ENCODE measurements at places on chromosomes 13 and 19.

GRCh38 chr19:18183529-18183928 is 9.5 kb upstream of the MPV17L2 start:
- no peak for DNase-seq

DNA sequence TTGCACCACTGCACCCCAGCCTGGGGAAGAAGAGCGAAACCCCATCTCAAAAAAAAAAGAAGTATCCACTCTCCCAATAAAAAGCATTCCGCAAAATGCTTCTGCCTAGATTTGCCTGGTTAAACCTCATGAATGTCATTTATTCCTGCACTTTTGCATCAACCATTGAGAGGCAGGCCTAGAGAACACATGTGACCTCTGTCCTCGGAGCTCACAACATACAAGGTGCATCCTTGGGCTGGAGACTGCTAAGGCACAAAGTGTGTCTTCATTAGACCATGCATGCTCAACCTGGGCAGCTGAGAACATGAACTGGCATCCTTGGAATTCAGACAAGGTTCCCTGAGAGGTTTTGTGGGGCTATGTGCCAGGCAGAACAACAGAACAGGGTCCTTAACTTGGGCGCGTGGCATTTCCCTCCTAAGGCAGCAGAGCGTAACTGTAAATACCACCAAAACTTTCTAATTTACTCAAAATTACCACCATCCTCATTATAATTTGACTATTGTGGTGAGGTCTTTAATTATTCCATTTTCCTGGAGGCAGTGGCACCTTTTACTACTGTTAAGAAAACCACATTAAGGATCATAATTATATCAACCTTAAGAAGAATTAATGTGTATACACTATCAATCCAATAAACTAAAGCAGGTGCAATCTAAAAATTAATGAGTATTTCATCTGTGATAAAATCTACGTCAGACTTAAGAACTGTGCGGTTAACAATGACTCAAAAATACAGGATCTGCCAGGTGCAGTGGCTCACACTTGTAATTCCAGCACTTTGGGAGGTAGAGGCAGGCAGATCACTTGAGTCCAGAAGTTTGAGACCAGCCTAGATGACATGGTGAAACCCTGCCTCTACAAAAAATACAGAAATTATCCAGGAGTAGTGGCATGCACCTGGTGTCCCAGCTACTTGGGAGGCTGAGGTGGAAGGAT is 13.8 kb downstream of the RCBTB1 start:
- no peak for DNase-seq

DNA sequence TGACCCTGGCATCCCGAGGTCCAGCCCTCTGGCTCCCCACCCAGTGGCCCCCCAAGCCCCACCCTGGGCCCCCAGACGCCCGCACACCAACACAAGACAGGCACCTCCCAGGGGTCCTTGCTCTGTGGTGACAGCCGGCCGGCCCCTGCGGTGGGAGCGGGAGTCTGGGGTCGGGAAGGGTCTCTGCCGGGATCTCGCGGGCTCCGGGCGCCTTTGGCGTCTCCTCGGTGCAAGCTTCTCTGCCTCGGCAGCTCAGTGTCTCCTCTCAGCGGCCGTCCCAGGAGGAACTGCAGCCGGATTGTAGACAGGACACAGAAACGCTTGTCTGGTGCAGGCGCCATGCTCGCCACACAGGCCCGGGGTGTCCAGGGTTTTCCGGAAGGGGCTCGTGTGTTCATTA is 43.7 kb downstream of the TMEM255B start:
- no peak for DNase-seq

DNA sequence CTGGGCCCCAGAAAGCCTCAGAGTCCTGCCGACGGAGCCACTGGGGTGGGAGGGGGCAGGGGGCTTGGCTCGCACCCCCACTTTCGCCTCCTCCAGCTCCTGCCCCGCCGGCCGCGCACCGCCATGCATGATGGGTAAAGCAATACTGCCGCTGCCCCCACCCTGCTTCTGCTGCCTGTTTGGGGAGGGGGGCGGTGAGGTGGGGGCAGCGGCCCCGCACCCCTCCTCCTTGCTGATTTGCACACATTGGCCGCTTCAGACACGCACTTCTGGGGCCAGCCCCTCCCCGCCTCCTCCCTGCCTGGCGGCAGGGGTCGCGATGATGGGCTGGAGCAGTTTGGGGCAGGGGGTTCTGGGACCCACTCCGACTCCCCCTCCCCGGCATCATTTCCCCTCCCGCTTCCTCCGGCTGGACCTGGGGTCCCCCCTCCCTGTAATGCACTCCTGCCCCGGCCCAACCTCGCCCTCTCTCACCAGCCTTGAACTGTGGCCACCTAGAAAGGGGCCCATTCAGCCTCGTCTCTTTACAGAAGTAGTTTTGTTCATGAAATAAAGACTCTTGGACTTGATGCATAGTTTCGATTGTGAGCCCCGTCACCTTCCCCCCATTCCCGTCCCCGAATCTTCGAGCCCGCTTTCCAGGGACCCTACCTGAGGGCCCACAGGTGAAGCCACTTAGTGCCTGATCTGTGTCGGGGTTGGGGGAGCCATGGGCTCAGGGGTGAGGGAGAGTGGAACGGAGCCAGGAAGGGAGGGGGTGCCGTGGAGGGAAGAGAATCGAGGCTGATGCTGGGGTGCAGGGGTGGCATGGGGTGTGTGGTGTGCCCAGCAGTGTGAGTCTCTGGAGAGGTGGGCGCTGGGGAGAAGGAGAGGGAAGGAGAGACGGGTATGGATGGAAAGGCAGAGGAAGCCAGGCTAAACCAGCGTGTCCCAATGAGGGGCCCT is 1.4 kb upstream of the HPN start:
- no peak for DNase-seq

GRCh38 chr13:112525356-112525945 is 62.5 kb downstream of the TUBGCP3 start:
- DNase-seq, result no peak

- no peak for DNase-seq
Observed at GRCh38 chr13:40465015-40465390, 201.4 kb downstream of the FOXO1 start.

GRCh38 chr13:98997011-98997730 is 19.3 kb upstream of the DOCK9 start:
- DNase-seq, result no peak

DNA sequence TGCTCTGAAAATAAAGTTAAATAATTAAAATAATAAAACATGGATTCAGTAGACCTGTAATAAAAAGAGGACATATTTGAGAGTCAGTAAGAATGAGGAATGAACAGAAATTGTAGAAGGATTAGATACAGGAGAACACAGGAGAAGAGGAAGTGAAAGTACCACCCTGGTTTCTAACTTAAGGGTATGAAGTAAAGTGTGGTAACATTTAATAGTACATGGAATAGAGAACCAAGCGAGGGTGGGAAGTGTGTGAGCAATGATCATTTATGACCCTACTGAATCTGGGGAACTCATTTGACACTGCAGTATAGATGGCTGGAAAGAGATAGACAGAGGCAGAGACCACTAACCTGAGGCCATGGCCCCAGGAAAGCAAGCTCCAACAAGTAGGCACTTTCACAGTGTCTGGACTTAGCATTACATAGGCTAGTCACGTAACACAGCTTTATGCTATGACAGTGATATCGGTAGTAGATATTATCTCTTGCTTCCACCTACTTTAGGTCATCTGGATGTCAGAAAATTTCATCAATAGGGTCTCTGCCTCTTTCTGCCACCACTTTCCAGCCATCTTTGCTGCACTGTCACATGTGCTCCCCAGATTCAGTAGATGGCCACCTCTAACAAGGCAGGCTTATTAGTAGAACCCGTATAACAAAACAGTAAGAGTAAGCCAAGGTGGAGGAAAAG is 633.9 kb upstream of the MIR17HG start:
- no peak for DNase-seq

GRCh38 chr19:41700381-41701195 is 7.8 kb upstream of the CEACAM5 start:
- DNase-seq, result no peak

DNA sequence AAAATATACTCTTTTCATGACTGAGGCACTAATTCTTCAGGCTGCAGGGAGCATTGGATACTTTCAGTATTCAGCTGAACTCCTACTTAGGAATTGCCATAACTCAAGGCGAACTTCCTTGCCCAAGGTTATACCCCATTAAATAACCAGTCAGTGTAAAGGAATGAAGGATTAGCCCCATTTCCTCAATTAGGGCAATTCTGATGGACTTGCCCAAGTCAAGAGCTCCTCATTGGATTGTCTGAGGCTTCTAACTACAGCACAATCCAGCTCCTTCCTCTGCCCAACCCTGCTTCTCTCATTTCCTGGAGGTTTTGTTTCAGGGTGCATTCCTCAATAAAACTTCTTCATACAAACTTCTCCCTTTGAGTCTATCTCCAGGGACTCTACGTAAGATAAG is 329.2 kb downstream of the LIG4 start:
- DNase-seq, result no peak

DNA sequence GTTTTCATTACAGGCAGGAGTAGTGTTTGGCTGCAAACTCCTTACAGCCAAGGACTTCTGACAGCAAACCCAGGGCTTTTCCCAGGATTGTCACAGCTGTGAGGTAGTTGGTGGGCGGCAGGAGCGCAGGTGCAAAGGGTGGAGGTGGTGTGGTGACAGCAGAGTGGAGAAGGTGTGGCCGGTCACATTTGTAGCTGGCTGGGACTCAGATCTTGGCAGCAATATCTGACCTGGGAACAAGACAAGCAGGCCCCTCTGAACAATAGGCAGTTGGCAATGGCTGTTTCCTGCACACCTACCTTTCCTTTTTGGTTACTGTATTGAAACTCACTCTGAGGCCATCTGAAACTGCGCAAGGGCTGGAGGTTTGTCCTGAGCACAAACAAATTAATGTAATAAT is 327.3 kb downstream of the COG6 start:
- no peak for DNase-seq

GRCh38 chr19:10651851-10652250 is 2.3 kb upstream of the ILF3 start:
- no peak for DNase-seq

DNA sequence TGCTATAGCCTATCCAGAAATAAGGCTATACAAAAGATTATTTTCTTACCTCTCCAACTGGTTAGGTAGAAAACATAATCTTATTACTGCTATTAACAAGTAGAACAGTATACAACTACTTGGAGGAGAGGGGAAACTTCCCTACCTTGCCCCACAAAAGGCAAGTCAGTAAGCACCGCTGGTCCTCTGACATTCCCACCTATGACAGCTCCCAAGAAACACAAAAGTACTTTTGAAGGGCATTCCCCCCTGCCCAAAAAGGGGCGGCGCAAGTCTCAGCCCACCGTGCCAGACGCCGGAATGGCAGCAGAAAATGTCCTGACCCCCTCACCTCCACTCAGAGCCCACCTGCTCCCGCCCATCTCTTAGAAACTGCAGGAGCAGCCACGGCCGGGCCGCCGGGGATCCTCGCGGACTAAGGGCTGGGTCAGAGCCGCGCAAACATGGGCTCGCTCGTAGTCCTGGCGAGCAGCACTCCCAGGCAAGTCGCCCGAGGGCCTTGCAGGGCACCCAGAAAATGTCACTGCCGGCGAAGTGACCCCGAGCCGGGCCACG is 437 bp downstream of the SUCLA2 start:
- DNase-seq, result no peak

DNA sequence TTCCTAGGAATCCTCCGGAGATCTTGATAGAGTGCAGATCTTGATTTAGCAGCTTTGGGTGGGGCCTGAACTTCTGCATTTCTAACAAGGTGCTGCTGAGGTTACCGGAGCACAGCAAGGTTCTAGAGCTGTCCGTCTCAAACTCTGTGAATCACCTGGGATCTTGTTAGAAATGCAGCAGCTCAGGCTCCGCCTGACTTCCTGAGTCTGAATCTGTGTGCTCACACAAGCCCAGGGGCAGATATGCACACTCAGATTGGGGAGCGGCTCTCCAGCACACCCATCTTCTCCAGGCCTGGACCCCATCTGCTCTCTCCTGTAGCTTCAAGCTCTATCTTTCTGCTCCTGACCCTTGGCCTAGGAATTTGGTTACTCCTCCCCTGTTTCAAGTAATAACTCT is 3.5 kb upstream of the TEX26 start:
- DNase-seq, result no peak

DNA sequence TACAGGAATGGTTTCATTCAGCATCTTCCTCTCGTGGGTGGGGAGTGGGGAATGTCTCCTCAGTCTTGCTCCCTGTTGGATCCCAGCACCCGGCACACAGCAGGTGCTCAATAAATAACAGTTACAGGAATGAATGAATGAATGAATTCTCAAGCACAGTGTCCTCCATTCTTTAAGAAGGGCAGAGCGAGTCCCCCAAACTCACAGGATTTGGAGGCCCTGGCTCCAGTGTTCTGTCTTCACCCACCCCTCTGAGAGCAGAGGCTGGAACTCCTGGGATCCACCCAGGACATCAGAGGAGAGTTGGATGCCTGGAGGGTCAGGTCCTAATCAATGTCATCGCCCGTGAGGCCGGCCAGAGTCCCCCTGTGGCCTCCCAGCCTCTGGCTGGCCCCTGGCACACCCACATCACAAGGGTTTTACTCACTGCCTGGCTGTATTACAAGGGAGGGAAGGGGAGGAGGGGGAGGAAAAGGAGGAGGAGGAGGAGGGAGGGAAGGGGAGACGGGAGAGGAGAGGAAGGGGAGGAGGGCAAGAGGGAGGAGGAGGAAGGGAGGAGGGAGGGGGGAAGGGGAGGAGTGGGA is 8.7 kb upstream of the CREB3L3 start:
- no peak for DNase-seq

- DNase-seq, result no peak
Observed at GRCh38 chr19:6423499-6424194, 964 bp downstream of the KHSRP start.

DNA sequence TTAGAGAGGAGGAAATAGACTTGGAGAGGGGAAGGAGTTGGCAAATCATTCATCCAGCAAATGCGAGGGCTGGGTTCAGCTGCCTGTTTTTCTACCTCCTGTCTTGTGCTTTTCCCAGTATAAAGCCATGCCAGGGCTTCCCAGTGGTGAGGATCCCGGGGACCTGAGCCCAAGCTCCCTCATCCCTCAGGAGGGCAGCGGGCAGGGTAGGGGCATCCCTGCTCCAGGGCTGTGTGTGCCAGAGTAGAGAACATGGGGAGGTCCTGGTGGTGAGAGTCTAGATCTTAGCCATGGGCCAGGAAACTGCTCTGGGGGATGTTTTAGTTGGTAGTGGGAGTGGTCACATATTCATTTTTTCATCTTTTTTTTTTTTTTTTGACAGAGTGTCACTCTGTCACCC is 43.6 kb downstream of the GPR12 start:
- DNase-seq, result no peak

GRCh38 chr19:46478356-46478986 is 7.1 kb upstream of the PNMA8A start:
- no peak for DNase-seq

DNA sequence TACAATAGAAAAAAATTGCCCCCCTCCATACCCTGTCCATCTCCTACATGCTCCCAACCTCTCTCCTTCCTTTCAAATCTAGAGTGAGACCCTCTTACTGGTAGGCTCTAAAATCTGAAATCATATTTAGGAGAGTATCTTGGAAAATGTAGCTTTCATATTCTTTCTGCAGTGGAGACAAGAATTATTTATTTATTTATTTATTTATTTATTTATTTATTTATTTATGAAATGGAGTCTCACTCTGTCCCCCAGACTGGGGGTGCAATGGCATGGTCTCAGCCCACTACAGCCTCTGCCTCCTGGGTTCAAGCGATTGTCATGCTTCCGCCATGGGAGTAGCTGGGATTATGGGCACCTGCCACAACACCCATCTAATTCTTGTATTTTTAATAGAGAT is 174.1 kb upstream of the MYO16 start:
- DNase-seq, result no peak

Data from bone marrow (tissue), 2 donors.